ENCODE measurements at places on chromosomes 6 and 20.

DNA sequence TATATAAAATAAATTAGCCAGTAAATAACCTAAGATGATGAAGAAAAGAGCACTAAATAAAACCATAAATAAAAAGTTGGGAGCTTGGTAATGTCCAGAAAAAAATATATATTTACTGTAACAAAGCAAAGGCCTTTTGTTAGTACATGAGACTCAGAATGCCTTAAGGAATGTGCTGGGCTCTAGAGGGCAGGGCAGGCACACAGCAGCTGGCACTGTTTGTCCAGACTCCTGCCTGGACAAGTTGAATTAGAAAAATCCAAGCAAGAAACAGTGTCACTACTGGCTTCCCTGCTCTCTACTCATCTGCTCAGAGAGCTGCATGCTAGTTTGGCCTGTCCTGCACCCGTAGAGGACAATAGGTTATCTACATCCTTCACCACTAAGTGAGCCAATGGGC, 8.8 kb downstream of the DEFB129 start:
- DNase-seq = no peak

- DNase-seq = no peak
Observed at GRCh38 chr6:157867981-157868380, 44.9 kb downstream of the SNX9 start.

DNA sequence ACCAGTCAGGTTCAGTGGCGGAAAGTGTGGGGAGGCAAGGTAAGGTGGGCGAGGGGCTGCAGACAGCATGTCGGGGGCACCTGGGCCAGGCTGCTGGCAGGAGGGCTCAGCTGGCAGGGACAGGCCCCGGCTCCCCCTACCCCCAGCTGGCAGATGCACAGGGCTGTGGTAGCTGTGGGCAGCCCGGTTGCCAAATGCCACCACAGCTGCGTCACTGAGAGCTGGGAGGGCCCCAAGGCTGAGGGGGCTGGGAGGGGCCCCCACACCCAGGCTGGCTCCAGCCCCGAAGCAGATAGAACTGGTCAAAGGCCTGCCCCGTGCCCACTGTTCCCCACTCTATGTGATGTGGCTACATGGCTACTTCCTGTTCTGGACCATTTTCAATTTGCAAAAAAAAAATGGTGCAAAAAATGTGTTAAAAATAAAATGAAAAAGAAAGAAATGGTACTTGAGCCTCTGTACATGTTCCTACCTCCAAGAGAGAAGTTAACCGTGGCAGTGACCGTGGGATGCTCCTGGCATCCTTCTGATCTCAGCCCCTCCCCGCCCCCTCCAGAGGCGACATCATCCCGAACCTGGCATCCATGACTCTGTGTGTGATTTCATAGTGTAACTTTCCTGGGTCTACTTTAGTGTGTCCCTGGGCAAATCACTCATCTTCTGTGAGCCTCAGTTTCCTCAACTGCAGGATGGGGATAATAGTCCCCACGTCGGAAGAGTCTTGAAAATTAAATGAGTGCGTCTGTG, 64.4 kb downstream of the UBE2V1 start:
- DNase-seq = no peak

GRCh38 chr6:137827977-137828810, 38.9 kb upstream of the TNFAIP3 start:
- peak; percentile 52 for DNase-seq
